Caco-2 (cell line): ENCODE measurements at places on chromosomes 4 and X.

DNA sequence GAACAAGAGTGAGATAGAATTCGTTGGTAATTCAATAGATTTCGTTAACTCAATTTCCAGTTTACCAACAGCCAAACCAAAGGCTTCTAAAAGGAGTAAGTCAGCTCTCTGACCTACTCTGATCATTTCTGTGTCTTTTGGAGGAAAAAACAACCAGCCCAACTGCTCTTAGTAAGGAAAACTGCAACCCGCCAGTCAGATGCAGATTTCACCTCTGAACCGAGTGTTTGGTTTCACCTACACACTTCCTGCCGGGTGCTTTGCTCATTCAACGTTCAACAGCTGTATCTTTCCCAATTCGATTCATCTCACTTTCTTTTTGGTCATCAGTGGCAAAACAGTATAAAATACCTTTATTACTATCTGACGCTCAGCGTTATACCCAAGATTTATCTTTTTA is 24.5 kb downstream of the TMSB4X start:
- H3K4me3 ChIP-seq, result no peak overlapping the region
- no peak for DNase-seq
- no peak overlapping the region for H3K27ac ChIP-seq
- no peaks in the 10 kb centered on the region for H3K36me3 ChIP-seq
- peaks cover 22% of the 10 kb centered on the region for H3K4me1 ChIP-seq

DNA sequence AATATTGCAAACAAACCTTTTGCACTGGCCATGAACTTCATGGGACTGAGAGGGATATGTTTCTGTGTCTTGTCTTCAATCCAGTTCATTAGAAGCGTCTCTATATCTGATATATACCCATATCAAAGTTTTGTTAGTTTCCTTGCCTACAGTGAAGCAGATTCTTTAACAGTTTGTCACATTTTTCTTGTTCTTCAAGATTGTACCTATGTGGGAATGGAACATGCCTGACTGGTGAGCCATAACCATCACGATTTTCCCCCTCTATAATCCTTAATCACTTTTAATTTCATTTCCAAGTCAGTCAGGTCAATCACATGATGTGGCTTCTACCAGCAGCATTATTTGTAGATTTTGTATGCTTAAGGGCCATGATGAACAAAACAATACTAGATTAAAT is 197.1 kb upstream of the PDE5A start:
- DNase-seq, result no peak
- no peaks in the 10 kb centered on the region for H3K27me3 ChIP-seq
- H3K27ac ChIP-seq, result no peak overlapping the region
- no peaks in the 10 kb centered on the region for H3K4me1 ChIP-seq

DNA sequence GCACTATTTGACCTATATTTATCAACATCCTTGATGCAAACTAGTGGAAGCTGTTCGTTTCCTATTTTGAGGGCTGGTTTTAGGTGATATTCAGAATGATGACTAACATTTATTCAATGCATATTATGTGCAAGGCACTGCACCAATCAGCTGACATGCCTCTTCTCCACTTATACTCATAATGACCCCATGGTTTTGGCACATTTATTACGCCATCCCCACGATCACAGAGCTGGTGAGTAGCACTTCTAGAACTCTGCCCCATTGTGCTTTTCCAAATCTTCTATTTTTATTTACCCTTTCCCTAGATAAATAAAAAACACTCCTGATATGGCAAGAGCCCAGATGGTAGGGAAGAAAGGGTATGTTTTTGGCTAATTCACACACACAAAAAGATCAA is 13.1 kb downstream of the SCML1 start:
- H3K36me3 ChIP-seq, result peaks cover 1% of the 10 kb centered on the region; the same call in 1 of the 2 replicates
- DNase-seq, result no peak
- no peak overlapping the region for H3K4me3 ChIP-seq
- H3K4me1 ChIP-seq, result no peaks in the 10 kb centered on the region
- no peaks in the 10 kb centered on the region for H3K27me3 ChIP-seq

GRCh38 chr4:68736813-68737212 is 66.4 kb upstream of the UGT2B15 start:
- H3K27ac ChIP-seq, result peak overlapping the region; percentile 90
- H3K36me3 ChIP-seq, result peaks cover 2% of the 10 kb centered on the region
- H3K4me3 ChIP-seq, result no peak overlapping the region
- peaks cover 41% of the 10 kb centered on the region for H3K4me1 ChIP-seq
- peak; percentile 46 for DNase-seq
- no peaks in the 10 kb centered on the region for H3K27me3 ChIP-seq

- H3K36me3 ChIP-seq, result no peaks in the 10 kb centered on the region; the same call in 1 of the 2 replicates
- H3K4me3 ChIP-seq, result no peak overlapping the region
- H3K4me1 ChIP-seq, result peaks cover 9% of the 10 kb centered on the region
- no peak overlapping the region for H3K27ac ChIP-seq
- H3K27me3 ChIP-seq, result no peaks in the 10 kb centered on the region
Observed at GRCh38 chr4:8539661-8540060, 40.5 kb upstream of the GPR78 start.

DNA sequence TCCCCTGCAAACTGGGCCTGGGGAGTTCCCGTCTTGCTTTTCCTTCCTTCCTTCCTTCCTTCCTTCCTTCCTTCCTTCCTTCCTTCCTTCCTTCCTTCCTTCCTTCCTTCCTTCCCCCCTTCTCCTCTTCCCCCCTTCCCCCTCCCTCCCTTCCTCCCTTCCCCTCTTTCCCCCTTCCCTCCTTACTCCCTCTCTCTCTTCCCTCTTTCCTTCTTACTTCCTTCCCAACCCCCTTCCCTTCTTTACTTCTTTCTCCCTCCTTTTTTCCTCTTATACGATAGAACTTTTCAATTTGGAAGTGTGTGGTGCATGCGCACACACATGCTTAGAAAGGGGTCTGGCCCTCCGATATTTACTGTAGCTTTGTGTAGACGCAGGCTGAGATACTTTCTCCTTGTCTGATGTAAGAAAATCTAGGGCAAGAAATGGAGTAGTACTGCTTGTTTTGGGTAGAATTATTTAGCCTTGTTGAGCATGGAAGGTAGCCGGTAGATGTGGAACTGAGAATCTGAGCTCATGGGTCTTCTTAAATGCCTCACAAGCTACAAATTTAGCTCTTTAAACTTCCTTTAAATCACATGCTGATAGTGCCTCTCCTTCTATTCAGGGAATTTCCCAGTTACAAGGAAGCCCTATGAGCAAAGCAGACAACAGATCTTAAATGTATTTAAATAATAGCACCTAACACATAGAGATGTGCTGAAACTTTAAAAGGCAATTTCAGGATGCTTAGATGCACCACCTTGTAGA is 189.6 kb downstream of the GPAT3 start:
- no peaks in the 10 kb centered on the region; the same call in 1 of the 2 replicates for H3K27me3 ChIP-seq
- H3K36me3 ChIP-seq, result no peaks in the 10 kb centered on the region
- no peak overlapping the region for H3K4me3 ChIP-seq
- no peaks in the 10 kb centered on the region for H3K4me1 ChIP-seq
- DNase-seq, result no peak
- H3K27ac ChIP-seq, result no peak overlapping the region

GRCh38 chrX:1754077-1754476 is 139.2 kb downstream of the ASMT start:
- H3K27ac ChIP-seq, result no peak overlapping the region
- H3K36me3 ChIP-seq, result no peaks in the 10 kb centered on the region; the same call in 1 of the 2 replicates
- H3K4me3 ChIP-seq, result no peak overlapping the region
- no peak for DNase-seq

GRCh38 chrX:39907964-39908661 is 189.6 kb downstream of the BCOR start:
- peak; percentile 61 for DNase-seq
- H3K27ac ChIP-seq, result peak overlapping the region; percentile 99
- no peak overlapping the region for H3K4me3 ChIP-seq
- no peaks in the 10 kb centered on the region for H3K27me3 ChIP-seq
- no peaks in the 10 kb centered on the region for H3K36me3 ChIP-seq

DNA sequence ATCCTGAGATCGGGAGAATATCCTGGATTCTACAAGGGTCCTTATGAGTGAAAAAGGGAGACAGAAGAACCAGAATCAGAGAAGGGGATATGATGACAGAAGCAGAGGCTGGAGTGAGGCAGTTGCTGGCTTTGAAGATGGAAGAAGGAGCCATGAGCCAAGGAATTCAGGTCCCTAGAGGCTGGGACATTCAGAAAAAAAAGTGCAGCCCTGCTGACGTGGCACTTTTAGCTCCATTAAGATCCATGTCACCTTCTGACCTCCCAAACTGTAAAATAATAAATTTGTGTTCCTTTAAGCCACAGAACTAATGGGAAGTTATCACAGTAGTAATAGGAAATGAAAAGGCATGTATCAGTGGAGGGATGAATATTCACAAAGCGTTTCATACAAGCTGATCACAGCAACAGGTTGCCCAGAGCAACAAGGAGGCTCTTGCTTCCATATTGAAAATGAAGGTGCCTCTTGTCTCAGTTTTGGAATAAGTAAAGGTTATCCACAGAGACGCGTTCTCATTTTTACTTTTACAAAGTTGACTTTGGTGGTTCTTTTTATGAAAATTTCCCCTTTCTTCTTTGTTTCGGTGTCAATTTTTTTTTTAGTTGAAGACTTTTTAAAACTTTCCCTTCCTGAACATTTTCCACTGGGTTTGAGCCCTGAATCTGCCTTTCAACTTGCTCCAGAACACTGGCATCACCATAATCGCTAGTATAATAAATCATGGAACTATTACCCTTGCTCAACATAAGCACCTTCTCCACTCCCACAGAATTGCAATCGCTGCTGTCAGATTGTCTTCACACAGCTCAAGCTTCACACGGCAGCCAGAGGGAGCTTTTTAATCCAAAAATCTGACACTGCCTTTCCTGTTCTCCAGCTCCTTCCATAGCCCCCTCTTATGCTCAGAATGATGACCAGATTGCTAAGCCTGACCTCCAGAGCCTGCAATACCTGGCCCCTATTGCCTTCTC is 127.6 kb upstream of the RBPJ start:
- no peaks in the 10 kb centered on the region for H3K27me3 ChIP-seq
- no peak for DNase-seq

GRCh38 chr4:184810720-184811119 is 15.0 kb downstream of the ACSL1 start:
- no peak overlapping the region for H3K4me3 ChIP-seq
- no peaks in the 10 kb centered on the region for H3K36me3 ChIP-seq
- no peak for DNase-seq
- H3K4me1 ChIP-seq, result peaks cover 34% of the 10 kb centered on the region
- H3K27ac ChIP-seq, result no peak overlapping the region
- no peaks in the 10 kb centered on the region for H3K27me3 ChIP-seq
